ENCODE measurements at places on chromosomes 7 and 10.
A peak's percentile ranks its signal among the peaks of the same experiment; 100 is the strongest.

DNA sequence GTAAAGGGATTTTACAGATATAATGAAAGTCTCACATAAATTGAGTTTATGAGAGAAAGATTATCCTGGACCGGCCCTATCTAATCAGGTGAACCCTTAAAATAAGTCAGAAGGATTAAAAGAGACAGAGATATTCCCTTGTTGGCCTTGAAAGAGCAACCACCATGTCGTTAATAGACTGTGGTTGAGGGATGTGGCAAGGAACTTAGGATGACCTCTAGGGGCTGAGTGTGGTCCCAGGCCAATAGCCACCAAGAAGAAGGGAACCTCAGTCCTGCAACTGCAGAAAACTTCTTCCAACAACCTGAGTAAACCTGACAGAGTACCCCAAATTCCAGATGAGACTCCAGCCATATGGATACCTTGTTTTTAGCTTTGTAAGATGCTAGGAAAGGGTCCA is 121.5 kb downstream of the POLR1F start:
- DNase-seq, result no peak

- no peak for DNase-seq
These were observed 18.0 kb downstream of the RNLS start for GRCh38 chr10:88565072-88565471.

GRCh38 chr10:110286841-110287240 is 17.9 kb downstream of the SMNDC1 start:
- DNase-seq, result no peak

- DNase-seq, result no peak
These were observed 527.6 kb downstream of the PHTF2 start for GRCh38 chr7:78326189-78326588.

- DNase-seq, result no peak
These were observed 172.6 kb upstream of the INHBA start for GRCh38 chr7:41875513-41875912.

DNA sequence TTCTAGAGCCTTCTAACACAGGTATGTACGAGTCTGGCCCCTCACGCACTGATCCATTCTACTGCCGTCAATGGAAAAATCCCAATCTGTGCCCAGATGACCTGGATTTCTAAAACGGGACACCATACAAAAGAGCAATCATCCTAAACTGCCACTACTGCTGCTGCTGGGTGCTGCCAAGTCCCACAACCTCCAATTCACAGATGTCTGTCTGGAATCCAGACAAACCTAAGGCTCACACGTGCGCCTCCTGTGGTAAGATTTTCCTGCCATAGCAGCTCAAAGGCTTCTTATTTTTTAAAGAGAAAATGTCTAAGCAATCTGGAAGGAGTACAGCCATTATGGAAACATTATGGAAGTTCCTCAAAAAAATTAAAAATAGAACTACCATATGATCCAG is 40.9 kb downstream of the JCAD start:
- DNase-seq, result no peak

- peak; percentile 78 for DNase-seq
These were observed 32.0 kb downstream of the FIGNL1 start for GRCh38 chr7:50418086-50418515.

GRCh38 chr7:26153241-26153822 is 1.3 kb downstream of the NFE2L3 start:
- no peak for DNase-seq

DNA sequence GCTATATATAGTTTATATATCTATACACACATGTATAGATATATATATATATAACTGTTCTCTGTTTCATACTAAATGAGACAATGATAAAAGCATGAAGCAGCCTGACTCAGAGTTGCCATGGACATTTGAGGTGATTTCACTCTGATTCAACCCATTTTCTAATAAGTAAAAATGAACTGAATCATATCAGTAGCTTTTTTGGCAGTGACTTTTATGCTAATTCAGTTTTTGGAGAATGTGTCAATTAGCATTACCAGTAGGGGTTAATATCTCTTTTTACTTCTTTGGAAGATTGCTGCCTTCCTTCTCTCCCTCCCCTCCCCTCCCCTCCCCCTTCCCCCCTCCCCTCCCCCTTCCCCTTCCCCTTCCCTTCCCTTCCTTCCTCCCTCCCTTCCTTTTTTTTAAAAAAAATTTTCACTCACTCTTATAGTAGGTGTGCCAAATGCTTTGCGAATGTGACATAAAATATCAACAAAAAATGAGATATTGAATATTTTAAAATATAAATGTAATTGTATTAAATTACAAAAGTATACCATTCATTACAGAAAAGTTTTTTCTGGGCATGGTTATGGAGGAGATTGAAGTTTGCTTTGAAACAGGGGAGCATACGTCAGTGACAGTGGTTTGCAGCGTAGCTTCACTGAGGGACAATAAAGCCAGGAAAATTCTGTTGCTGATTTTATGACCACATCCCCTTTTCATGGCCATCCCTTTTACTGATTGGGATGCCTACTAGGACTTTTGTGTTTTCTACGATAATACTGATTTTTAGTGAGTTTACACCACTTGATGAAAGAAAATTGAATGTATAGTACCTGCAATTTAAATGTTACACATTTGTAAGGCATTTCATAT is 64.0 kb upstream of the KLF6 start:
- DNase-seq, result no peak

- DNase-seq, result peak; percentile 34
These were observed 39.5 kb downstream of the ZNF117 start for GRCh38 chr7:64951250-64951848.

GRCh38 chr10:79483299-79483698 is 29.0 kb upstream of the EIF5AL1 start:
- no peak for DNase-seq

DNA sequence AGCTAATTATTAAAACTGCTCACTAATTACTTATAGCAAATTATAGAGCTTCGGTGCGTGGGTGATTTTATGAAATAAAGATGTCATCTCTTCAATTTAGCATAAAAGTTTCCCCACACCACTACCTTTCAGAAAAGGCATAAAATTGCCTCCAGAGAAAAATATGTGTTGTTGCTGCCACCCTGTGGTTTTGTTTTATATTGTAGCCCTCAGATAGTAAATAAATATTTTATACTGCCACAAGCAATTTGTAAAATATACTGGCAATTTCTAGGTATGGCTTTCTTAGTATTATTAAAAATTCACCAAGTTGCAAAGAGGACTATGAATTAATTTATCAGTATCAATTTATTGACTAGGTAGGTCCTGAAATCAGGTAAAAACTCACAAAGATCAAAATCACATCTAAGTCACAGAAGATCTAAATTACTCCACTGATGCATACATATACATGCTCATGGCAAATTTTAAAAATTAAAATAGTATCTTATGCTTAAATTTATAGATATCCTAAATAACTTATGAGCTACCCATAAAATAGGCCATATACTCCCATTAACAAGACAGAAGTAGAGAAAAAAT is 26.5 kb downstream of the ASNS start:
- DNase-seq, result peak; percentile 17

GRCh38 chr7:92824901-92825480 is 11.4 kb downstream of the CDK6 start:
- DNase-seq, result no peak

- no peak for DNase-seq
These were observed 218.8 kb downstream of the ZWINT start for GRCh38 chr10:56142092-56142728.

- no peak for DNase-seq
These were observed 38.1 kb downstream of the RTKN2 start for GRCh38 chr10:62230344-62231121.

DNA sequence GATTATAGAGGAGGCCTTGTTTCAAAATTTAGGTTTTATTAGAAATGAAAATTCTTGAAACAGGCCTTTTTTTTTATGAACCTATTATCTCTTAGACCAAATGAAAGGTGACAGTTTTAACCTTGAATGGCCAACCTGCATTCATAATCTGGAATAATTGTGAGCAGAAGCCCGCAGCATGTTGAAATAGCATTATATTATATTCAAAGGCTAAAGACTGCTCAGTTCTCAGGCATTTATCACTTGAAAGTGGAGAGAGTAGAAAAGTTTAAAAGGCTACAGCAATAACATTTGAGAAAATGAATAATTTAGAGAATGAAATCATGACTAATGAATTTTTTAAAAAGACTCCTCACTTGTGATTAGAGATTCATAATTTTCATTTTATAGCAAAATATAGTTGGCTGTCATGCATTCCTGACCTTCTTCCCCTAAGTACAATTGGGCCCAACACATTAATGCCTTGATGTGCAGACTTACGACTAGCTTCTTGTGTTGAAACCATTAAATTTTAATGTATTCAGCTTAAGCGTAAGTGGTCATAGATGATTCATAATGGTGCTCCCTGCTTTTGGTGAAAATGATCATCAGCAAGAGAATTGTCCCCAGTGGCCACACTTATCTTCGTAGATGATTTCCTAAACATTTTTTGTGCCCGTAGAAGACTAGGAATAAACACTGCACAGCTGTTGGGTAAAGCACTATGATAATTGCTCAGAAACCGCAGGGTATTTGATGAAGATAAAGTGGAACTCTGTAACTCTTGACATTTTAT is 346.6 kb upstream of the BMPER start:
- DNase-seq, result no peak

- no peak for DNase-seq
These were observed 171.2 kb upstream of the TNRC18 start for GRCh38 chr7:5594616-5595544.

GRCh38 chr10:4939224-4940072 is 23.8 kb upstream of the AKR1C1 start:
- no peak for DNase-seq

DNA sequence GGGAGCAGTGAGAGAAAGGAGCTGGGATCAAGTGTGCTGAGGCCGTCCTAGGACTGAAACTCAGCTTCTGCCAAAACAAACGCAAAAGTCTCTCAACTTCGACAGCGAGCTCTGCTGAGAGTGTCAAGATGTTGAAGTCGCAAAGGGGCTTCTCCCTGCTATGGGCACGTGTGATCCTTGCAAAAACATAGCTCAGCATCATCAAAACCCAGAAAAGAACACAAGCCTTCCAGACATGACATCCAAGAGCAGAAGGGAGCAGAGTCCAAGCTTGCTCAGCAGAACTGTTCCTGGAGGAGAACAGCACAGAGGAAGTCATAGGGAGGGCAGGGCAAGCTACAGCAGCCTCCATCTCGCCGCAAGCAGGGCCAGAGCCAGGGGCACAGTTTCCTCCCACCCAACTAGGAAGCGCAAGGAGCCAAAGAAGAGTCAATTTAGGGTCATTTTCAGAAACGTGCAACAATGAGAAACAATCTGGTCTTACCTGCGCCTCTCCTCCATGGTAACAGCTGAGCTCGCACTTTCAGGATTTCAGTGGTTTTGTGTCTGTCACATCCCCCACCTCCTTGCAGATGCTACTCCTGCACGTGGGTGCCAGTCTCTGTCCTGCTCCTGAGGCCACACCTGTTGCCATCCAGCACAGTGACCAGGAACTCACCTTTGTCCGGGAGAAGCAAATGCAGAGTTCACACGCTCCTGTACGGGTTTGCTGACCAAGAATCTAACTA is 113.9 kb downstream of the DIP2C start:
- no peak for DNase-seq

- no peak for DNase-seq
These were observed 381.2 kb upstream of the MGMT start for GRCh38 chr10:129085811-129086210.

Data from DMS 273 treated with DMSO at 0.1 percent for 48 hours (cell line).